B cell (primary cell): ENCODE measurements at places on chromosomes 16 and 17. TPM values are rescaled to one million over a fixed set of nuclear protein-coding genes. Genes with fewer than 3 reads are reported as not detected.

Gene HOXB5
- total RNA-seq = not detected in 2 replicates

Gene KRT40
- total RNA-seq = not detected in 2 replicates

Gene NPIPB13
- total RNA-seq = 59.6 and 75.5 TPM in 2 replicates

Gene NRN1L
- 2.1 and 2.8 TPM in 2 replicates for total RNA-seq

Gene SYCE1L
- 7.9 and 12.0 TPM in 2 replicates for total RNA-seq

Gene TLCD2
- not detected in 2 replicates for total RNA-seq

Gene ABCA8
- total RNA-seq = not detected in 2 replicates

Gene COPZ2
- total RNA-seq = 1.2 and 2.3 TPM in 2 replicates

DNA sequence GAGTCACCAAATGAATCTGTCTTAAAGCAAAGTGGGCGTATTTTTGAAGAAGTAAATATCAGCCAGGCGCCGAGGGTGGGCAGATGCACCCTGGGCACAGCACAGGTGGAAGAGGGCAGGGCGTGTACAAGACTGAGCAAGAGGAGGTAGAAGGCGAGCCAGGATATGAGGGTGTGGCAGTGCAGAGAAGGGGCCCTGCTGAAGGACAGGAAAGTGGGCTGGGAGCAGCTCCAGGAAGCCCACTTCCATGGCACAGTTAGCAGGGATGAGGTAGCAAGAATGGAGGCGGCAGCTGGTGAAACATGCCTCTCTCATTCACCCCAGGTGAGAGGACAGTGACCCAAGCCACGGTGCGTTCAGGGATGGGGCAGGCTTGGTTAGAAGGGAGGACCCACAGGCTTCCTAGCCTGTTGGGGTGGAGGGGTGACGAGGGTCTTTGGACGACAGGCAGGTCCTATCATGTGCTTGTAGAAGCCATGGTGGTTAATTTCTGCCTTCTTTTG lies 149.3 kb downstream of the CLEC16A start:
- no peak for DNase-seq

GRCh38 chr16:2964475-2965336 lies 631 bp downstream of the KREMEN2 start:
- DNase-seq = peak; percentile 76

DNA sequence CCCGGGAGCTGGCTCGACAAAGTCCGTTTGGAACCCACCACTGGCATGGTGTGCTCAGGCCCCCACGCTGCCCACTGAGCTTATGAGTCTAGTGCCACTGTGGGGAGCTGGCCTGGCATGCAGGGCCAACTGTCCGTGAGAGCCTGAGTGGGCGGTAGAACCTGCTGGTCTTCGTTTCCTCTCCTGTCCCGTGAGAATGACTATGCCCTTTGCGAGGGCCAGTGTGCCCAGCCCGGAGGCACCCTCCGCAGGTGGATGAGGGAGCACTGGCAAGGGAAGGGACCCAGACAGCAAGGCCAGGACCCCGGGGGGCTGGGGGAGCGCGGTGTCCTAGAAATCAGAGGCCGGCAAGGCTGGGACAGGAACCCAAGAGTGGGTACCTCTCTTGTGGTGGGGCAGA lies 3.2 kb downstream of the BAIAP3 start:
- no peak for DNase-seq

DNA sequence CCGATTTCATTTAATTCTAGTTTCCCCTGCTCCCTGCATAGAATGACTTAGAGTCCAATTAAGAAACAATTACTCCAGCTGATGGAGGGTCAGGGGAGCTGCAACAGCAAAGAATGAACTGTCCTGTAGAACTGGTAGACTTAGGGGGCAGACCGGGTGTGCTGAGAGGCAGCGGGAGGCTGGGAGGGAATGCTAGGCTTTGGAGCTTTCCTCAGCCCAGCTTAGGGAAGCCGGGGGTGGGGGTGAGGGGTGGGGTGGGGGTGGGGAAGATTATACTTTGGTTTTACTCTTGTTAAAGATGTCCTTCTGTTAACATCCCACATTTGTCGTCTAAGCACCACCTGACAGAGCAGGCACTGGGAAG lies 458.6 kb upstream of the ASIC2 start:
- no peak for DNase-seq

- no peak for DNase-seq
These were observed 74.3 kb downstream of the DYNLRB2 start for GRCh38 chr16:80614908-80615671.

- DNase-seq = no peak
These were observed 2.0 kb upstream of the PMFBP1 start for GRCh38 chr16:72173997-72174396.

DNA sequence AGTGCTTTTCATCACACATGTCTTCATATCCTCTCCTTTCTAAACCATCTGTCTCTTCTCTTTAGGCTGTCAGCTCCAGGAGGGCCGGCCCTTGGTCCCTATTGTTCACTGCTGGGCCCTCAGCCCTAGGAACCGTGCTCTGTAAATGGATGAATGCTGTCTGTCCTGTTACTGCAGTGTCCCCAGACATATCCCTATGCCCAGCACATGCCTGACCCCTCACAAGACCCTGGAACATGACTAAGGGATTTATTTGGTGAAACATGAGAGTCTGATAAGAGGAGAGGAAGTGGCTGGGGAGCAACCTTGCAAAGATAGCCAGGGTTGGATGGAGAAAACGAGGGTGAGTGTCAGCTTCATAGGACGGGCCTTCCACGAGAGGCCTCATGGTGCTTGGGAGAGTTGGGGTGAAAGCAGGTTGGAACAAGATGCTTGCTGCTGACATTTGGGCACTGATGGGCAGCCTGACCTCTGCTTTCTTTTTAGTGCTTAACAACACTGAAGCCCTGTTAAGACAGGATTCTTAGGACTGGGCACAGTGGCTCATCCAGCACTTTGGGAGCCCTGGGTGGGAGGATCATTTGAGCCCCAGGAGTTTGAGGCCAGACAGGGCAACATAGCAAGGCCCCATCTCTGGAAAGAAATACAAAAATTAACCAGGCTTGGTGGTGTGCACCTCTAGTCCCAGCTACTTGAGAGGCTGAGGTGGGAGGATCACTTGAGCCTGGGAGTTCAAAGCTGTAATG lies 39.0 kb downstream of the ABCC1 start:
- no peak for DNase-seq

- no peak for DNase-seq
These were observed 670.9 kb upstream of the EEF2KMT start for GRCh38 chr16:5768445-5768844.

DNA sequence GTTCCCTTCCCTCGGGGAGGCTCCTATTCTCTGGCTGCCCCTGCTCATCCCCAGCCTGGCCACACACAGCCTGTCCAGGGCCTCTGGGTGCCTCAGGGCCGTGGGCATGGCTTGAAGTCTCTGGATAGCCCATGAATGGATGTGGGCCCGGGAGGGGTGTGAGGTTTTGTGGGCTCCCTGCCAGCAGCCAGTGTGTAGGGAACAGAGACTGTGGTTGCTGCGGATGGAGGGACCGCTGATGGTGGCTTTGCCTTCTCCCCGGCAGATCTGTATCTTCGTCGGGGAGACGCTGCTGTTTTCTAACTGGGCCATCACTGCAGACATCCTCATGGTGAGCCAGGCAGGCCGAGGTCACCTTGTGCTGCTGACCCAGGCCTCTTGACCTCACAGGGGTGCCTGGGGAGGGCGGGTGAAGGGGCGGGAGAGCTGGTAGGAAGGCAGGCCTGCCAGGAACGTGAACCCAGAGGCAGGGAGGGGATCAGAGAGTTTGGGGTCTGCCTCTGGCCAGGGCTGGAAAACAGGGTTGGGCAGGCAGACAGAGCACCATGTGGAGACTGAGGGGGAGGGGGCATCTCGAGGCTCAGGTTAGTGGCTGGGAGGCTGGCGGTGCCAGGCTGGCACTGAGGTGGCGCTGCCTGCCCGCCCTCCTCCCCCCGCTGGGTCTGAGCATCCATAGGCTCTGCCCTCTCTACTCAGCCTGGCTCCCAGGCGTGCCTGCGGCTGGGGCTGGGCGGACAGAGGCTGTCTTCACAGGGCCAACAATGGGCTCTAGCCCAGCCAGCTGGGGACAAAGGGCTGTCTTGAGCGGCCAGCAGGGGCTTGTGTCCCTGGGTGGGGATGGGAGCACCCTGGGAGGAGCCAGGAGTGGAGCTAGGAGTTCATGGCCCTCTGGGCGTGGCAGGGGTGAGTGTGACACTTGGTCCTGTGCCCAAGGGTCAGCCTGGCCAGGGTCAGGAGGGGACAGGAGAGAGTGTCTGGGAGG lies 21.4 kb downstream of the MYBBP1A start:
- DNase-seq = no peak

DNA sequence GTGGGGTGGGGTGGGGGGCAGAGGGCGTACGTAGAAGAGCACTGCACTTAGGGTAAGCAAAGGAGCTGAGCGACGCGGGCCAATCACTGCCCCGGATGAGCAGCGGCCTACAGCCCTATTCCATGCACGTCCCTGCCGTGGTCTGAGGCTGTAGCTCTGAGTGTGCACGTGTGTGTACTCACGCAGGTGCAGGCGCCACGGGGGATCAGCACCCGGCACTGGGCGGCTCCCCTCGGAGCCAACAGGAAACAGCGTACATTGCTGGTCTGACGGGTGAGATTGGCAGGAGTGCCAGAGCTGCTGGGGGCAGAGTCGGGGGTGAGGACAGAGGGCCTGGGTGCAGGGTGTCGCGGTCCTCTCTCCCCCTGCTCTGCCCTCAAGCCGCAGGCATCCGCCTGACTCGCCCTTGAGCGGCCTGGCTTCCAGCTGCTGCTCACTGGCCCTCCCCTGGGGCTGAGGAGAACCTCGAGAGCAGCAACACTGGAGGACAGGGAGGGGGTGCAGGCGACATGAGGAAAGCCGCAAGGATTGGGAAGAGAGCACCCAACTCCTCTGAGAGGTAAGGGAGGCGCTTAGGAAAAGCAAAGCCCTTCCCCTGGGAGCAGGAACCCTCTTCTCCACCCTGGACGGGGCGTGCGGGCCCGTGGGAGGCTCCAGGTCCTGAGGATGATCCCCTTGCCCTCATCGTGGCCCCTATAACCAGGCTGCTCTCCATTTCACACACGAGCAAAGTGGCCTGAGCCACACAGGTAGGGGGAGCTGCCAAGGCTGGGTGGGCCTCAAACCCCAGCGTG lies 57.8 kb downstream of the ENGASE start:
- DNase-seq = no peak

GRCh38 chr17:76593959-76594358 lies 8.3 kb upstream of the ST6GALNAC2 start:
- no peak for DNase-seq

GRCh38 chr17:5468075-5468473 lies 708 bp downstream of the DHX33 start:
- no peak for DNase-seq

GRCh38 chr16:81601008-81601428 lies 156.4 kb downstream of the CMIP start:
- no peak for DNase-seq

DNA sequence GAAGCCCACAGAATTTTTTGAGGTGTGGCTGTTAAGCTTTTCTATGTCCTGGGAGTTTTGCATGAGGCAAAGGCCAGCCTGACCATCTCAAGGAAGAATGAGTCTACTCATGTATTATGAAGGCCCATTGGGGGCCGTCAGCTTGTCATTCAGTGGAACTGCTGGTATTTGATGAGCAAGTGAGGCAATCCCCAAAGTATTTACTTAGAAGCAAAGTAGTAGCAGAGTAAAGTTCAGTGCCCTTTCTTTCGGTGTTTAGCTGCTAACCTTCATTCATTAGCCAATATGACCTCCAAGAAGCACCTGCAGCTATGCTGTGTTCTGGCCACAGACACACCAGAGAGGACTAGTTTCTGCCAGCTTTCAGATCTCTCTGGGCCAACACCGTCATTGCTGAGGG lies 80.2 kb downstream of the RPA1 start:
- DNase-seq = no peak

DNA sequence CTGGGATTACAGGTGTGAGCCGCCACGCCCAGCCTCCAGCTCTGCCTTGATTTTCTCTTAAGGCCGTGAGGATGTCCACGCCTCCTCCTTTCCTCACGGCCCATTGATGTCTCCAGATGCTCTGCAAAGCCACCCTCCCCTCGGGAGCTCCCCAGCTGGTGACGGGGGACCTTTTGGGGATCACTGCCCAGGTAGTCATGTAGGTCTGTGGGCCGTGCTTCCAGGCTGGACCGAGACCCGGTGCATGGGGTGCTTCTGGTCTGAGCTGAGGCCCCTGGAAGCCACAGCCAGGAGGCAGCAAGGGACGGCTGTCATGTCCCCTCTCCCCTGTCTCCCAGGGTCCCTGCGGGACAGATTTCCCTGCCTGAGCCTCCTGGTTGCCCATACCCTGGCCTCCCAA lies 277.8 kb downstream of the SEC14L1 start:
- no peak for DNase-seq

DNA sequence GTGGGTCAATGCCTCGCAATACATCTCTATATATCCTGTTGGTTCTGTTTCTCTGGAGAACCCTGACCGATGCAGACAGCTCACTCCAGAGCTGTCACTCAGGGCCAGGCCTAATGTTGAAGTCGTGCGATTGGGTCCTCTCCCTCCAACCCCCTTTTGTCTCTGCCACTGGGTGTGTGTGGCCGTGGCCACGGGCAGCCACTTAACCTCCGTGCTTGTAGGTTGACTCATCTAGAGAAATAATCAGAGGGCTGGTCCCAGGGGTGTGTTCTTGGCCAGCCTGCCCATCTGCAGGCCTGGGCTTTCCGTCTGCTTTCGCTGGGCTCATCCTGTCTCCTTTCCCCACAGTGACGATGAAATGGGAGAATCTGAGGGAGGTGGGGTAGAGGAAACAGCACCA lies 7.4 kb downstream of the ADAD2 start:
- no peak for DNase-seq

- no peak for DNase-seq
These were observed 169.8 kb downstream of the LAT start for GRCh38 chr16:29154676-29155121.

DNA sequence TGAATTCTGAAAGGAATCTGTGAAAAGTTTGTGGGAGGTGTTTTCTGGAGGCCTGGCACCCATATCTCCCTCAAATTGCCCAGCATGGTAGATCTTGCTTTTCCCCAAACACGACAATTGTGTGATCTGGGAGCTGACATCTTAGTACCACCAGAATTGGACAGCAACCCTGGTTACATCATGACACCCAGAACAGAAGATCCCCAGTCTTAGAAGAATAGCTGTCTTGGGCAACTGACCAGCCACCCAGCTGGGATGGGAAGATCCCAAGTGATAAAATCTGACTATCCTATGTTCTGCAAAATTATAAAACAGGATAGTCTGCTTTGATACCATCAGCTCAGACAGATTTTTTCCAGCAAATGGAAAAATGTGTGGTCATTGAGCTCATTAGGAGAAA lies 235.3 kb downstream of the CDH13 start:
- DNase-seq = no peak

DNA sequence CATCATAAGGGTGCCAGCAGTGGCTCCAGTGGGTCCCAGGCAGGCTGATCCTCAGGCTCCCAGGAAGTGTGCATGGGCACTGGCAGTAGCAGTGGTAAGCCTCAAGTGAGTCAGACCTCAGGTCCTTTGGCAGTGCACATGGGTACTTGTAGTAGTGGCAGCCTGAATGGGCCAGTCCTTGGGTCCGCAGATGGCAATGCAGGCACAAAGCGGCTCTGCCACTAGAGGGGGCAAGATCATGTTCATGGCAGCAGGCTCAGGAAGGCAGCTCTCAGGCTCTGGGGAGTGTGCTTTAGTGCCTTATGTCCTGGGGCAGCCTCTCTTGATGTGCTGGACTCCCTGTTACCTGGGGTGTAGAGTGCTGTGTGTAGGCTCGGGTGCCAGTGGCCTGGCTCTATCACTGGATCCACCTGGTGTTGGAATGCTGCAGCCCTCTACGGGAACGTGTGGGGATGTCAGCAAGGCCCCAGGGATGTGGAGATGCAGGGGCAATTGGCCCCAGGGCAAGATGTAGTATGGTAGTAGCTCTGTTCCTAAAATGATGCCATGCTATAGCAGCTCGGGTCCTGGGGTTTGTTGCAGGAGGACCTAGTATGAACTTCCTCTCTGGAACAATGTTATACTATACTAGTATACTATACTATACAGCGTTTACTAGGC lies 11.0 kb downstream of the ACSM3 start:
- peak; percentile 56 for DNase-seq
